ENCODE measurements at places on chromosomes 12 and 14.

DNA sequence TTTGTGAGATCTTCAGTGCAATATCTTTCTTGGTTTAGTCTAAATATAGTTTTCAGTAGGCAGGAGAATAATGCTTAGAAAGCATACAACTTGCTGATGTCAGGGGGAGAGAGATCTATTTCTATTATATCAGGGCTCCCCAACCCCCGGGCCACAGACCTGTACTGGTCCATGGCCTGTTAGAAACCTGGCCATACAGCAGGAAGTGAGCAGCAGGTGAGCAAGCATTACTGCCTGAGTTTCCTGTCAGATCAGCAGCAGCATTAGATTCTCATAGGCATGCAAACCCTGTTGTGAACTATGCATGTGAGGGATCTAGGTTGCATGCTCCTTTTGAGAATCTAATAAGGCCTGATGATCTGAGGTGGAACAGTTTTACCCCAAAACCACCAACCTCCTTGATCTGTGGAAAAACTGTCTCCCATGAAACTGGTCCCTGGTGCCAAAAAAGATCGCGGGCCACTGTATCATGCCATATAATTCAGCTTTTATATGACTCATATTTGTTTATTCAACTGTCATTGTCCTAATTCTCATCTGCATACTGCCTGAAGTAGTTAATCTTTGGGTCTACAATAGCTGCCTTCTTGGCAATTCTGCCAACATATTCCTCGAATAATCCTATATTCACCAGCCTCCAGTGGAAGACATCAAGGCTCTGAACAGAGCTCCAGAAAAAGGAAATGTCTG lies 163.6 kb upstream of the DYRK2 start:
- no peak for DNase-seq

GRCh38 chr14:22478670-22479069 lies 110.4 kb downstream of the DAD1 start:
- no peak for DNase-seq

- DNase-seq = no peak
Observed at GRCh38 chr14:89773151-89773550, 181.4 kb downstream of the EFCAB11 start.

GRCh38 chr12:107351713-107352112 lies 258.4 kb upstream of the CRY1 start:
- no peak for DNase-seq

DNA sequence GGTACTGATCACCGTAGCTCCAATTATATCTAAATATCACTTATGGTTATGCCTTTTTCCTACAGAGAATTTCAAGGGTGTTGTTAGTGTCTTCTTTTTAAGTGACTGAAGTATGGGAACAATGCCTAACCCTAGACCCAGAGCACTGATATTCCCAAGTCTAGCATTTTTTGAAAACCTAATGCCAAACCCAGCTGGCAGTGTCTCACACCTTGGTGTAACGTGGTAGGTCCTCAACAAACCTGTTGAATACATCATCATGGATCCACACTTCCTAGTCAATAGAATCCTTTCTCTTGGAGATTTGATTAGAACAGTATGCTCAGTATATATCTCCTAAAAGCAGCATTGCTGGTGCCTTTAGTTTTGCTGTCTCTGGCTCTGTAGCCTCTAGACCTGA lies 37.7 kb upstream of the RMST start:
- DNase-seq = no peak

DNA sequence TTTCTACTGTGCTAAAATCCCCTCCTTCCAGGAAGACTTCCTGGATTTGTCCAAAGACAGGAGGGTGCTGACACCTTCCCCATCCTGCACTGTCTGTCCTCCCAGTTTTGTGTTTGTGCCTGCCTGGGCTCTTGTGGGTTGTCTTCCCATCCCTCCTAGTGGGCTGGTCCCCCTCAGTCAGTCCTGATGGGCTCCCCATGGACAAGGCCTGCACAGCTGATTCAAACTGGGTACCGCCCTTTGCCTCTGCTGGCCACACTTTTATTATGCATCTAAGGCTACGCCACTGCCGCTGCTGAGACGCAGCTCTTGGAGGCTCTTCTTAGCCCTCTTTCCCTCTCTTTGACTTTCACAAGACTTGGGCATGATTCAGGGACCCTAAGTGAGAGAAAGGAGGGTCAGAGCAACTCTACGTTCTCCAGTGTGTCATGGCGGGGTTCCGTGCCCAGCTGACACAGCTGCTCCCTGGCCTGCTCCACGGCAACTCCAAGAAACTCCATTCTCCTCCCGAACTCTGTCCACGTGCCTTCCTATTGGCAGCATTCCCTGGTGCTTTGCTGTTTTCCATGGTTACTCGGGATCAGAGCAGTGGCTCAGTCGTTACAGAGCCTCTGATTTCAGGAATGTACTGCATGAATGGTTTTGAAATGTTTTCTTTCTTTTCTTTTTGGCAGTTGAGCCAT lies 3.8 kb upstream of the KRT85 start:
- peak; percentile 70 for DNase-seq

GRCh38 chr12:97637770-97638169 lies 175.2 kb downstream of the RMST start:
- no peak for DNase-seq

- DNase-seq = no peak
Observed at GRCh38 chr14:60632257-60632656, 17.0 kb downstream of the SIX1 start.

- no peak for DNase-seq
Observed at GRCh38 chr12:66163289-66163688, 6.5 kb downstream of the TMBIM4 start.

- DNase-seq = peak; percentile 95
Observed at GRCh38 chr14:100476012-100476822, 111.0 kb downstream of the BEGAIN start.

DNA sequence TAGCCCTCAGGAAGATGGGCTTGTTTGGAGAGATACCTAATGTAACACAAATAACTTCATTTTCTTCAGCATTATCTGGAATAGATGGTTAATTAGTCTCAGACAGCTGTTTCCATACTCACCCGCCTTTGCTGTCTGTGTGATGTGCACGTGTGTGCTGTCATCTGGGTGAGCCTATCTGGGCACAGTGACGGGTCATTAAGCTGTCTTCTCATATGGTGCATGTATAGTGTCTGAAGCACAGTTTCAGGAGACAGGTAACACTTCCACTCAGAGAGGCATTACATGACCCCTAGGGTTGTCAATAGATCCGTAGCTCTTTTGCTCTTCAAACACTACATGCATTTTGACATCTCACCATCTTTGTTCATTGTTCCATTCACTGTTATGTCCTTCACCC lies 493.3 kb downstream of the APAF1 start:
- no peak for DNase-seq

DNA sequence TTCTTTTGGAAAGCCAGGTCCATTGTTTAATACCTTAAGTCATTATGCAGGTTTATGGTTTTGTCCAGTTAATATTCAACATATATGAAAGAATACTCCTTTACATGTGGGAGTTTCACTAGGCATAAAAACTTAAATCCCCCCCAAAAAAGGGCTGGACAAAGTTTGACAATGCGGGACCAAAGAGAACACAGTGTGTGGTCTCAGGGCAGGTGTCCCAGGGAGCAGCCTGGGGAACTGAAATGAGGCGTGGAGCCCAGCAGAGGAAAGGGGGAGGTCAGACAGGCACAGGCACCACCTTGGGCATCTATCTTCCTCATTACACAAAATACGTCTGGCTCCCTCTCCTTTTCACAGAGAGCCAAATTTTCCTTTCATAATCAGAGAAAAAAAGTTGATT lies 22.5 kb downstream of the PKP2 start:
- no peak for DNase-seq

GRCh38 chr14:64880221-64881121 lies 764 bp upstream of the SPTB start:
- peak; percentile 6 for DNase-seq

- DNase-seq = no peak
Observed at GRCh38 chr12:113850309-113851056, 115.6 kb downstream of the RBM19 start.

DNA sequence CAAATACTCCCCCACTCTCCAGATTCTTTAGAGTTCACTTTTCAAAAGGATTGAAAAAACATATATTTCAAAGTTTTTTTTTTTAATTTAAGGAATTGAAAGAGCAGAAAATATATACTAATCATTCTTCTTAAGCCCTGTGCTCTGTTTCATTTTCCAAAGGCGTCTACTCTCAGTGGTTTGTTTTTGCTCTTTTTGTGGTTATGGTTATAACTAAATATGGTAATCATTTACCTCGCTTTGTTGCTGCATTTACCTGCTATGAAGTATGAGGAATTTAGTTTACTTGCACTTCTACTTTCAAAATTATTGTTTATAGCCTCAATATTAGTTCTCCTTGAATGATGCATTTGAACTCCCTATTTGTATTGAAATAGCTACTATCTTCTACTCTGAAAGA lies 55.9 kb upstream of the LRRK2 start:
- DNase-seq = no peak

DNA sequence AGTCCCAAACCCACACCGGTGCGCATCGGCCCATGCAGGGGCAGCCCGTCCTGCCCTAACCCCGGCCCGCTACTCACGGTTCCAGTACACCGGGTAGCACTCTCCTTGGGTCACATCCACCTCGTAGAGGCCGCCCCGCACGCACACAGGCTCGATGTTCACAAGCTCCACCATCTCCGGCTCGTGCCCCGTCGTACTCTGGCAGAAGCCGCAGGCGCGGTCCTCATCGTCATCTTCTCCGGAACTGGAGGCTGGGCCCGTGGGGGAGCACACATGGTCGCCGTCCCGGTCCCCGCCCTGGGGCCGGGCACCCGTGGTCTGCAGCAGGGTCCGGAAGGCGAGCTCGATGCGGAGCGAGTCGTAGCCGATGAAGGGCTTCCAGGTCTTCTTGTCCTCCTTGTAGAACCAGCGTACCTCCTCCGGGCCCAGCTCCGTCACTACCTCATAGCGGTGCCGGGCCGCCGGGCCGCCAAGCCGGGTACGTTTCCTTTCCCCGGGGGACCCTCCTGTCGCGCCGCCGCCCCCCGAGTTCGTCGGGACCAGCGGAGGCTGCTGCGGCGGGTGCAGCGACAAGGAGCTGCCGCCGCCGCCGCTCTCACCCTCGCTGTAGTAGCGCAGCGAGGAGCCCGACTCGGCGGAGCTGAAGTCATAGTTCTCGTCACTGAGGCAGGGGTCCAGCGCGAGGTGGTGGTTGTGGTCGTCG lies 788 bp downstream of the DDHD1 start:
- peak; percentile 79 for DNase-seq

GRCh38 chr14:53701108-53701875 lies 255.3 kb downstream of the BMP4 start:
- DNase-seq = no peak

GRCh38 chr12:96436366-96437170 lies 36.3 kb upstream of the CDK17 start:
- DNase-seq = no peak

- no peak for DNase-seq
Observed at GRCh38 chr12:18502422-18502968, 235.3 kb downstream of the PLCZ1 start.

DNA sequence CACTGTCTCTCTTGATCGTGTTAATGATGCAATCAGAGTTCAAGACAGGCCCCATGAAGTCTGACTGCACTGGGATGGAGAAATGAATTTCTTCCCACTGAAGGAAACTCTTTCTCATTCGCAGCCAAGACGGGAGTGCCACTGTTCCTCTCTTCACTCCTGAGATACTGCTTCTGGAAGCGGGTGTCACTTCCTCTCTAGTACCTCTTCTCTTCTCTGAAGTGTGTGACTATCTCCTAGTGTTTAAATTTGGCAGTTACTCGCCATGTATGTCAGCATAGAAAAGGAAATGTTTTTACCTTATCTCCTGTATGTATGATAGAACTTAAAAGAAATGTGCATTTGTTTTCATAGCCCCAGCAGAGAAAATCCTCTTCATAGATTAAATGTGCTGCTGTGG lies 215.2 kb downstream of the ANO6 start:
- no peak for DNase-seq

GRCh38 chr12:121580959-121581685 lies at the start of gene KDM2B:
Gene KDM2B, minus strand, starts transcription at chr12:121581023. Its CDS starts 112 bp downstream, at chr12:121580911.
- DNase-seq = peak; percentile 65

GRCh38 chr12:15956010-15956409 lies 44.9 kb downstream of the DERA start:
- no peak for DNase-seq

GRCh38 chr12:70598467-70599193 lies 38.6 kb downstream of the PTPRB start:
- no peak for DNase-seq

GRCh38 chr14:105641075-105641937 lies 114.9 kb downstream of the TMEM121 start:
- DNase-seq = no peak

DNA sequence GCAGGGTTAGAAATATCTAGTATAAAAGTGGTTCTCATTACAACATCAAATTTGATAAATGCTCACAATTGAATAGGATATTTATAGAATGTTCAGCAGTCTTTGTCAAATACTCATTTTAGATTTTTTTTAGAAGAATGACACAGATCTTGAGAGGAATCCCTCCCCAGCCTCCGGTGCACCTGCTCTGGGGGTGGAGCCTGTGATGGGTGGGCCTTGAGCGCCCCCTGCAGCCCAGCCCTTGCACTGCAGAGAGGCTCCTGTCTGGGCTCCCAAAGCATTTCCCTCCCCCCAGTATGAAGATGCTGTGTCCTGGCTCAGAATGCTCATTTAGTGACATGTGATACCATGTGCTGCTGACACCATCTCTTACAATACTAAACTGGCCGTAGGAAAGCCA lies 792.3 kb downstream of the TMEM121 start:
- no peak for DNase-seq

- DNase-seq = peak; percentile 22
Observed at GRCh38 chr12:75553836-75554555, 42.6 kb upstream of the KRR1 start.

- no peak for DNase-seq
Observed at GRCh38 chr12:76047060-76047459, 15.5 kb upstream of the PHLDA1 start.

DNA sequence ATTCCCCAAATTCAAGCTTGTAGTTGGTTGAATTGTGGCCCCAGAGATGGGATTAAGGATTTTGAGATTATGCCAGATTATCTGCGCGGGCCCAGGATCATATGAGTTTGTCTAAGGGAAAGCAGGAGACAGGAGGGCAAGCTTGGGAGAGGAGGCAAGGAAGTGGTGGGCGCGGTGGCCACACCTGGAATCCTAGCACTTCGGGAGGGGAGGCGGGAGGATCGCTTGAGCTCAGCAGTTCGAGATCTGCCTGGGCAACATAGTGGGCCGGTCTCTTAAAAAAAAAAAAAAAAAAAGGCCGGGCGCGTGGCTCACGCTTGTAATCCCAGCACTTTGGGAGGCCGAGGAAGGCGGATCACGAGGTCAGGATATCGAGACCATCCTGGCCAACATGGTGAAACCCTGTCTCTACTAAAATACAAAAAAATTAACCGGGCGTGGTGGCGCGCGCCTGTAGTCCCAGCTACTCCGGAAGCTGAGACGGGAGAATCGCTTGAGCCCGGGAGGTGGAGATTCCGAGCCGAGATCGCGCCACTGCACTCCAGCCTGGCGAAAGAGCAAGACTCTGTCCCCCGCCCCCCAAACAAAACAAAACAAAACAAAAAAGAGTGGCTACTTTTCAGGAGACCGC lies 881 bp upstream of the PUS1 start:
- DNase-seq = no peak

Measured in GM23248 (cell line).